ENCODE measurements at places on chromosomes 4 and X. TPM values are rescaled to one million over a fixed set of nuclear protein-coding genes. Genes with fewer than 3 reads are reported as not detected.

Gene FRMD7
- 0.59 TPM for total RNA-seq

Gene FGF13
- total RNA-seq, result 129 TPM

Gene CDKL5
- 27.7 TPM for total RNA-seq

Gene MGAT4D
- not detected for total RNA-seq

Gene HAND2
- total RNA-seq, result 0.20 TPM

Data from spinal cord (tissue), 10 donors.